ENCODE measurements at places on chromosomes 7 and 10.
A peak's percentile ranks its signal among the peaks of the same experiment; 100 is the strongest.

DNA sequence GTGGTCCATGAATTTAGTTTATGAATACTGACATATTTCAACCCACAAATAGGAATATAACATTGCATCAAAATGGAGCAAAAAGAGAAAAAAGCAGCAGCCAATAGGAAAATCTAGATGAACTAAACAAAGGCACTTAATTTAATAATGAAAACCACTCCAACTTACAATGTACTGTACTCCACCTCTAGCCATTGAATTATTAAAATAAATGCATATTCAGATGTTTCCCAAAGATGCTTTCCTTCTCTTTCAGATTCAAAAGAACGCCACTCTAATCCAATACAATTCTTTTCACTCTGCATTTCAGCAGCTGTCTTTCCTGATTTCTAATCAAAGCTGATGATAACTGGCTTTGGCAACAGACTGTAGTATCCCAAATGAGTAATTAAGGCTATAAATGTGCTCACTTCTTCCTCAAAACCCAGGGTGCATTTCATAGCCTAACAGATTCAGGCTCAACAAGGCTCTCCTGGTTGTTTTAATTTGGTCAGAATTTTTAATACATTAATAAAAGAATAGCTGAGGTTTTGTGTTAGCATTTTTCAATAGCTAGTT is 577.1 kb downstream of the PARD3 start:
- no peak for DNase-seq

- DNase-seq, result no peak
These were observed 6.5 kb upstream of the LEP start for GRCh38 chr7:128234476-128235026.

DNA sequence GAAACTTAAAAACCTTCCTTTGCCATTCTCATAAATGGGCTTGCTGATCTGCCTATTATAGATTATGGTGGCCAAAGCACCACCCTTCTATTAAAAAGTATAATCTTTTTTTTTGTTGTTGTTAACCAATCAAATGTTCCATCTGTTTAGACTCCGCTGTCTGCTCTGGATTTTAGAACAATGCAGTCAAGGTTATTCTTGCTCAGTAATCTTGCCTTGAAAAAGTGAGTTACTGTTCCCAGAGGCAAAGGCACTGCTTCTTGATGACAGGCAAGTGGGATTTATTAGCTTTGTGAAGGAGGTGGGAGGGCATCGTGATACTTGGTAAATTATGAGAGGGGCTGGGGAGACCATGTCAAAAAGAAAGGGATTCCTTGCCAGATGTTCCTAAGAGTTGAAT is 143.5 kb downstream of the KIAA1217 start:
- no peak for DNase-seq

DNA sequence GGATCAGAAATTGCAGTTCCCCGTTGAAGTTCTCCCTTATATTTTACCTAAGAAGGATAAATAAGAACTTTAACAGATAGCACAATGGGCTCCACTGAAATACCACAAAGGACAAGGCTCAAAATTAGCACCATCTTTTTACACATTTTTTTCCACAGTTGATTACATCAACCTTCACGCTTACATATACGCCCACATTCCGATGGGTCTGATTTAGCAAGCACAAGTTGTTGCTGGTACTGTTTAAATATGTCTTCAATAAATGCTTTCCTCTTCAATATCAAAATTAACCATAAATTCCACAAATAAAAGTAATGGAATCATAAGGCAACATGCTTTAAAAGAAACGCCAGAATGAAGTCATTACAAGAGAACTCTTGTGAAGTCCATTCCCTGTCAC is 79.5 kb downstream of the NEBL start:
- DNase-seq, result no peak

DNA sequence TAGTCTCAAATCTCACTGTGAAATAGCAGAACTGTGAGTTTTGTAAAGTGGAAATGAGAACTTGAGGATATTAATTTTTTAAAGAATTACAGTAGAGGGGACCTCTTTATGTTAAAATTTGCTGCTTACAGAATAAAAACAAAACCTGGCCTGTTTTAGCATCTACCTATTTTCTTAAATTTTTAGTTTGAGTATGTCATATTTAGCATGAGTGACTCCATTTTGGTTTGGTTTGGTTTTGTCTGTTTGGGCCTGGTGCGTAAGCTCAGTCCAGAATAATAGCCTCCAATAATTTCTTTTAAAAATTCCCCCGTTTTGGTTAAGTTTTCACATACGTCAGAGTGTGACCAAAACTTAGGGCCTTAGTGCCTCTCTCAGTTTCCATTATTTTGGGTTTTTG is 152.0 kb upstream of the ZNF92 start:
- DNase-seq, result no peak

DNA sequence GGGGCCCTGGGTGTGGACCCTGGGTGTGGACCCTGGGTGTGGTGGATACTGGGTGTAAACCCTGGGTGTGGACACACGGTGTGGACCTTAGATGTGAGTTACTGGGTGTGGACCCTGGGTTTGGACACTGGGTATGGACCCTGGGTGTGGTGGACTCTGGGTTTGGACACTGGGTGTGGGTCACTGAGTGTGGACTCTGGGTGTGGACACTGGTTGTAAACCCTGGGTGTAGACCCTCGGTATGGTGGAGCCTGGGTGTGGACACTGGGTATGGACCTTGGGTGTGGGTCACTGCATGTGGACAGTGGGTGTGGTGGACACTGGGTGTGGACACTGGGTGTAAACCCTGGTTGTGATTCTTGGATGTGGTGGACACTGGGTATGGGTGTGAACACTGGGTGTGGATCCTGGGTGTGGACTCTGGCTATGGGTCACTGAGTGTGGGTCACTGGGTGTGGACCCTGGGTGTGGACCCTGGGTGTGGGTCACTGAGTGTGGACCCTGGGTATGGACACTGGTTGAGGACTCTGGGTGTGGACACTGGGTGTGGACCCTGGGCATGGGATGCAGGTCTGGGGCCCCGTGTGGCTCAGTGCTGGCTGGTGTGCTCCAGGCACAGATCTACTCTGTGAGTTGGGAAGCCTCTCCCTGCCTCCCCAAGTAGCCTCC is 356.2 kb downstream of the GLRX3 start:
- DNase-seq, result no peak

DNA sequence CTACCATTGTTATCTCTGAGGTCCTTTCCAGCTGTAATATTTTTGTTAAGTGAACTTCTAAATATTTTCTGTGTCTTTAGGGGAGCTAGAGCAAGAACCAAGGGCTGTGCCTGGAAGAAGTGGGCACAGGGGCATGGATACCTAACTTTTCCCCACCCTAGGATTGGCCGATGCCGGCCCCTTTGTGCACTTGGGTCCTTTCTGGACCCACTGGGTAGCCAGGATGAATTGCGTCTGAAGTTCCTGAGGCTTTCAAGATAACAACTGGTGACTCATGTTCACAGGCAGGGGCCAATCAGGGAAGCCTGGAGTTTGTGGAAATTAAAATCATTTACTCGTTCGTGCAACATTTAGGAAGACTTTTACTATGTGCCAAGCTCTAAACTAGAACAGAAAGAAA is 758 bp downstream of the DPCD start:
- no peak for DNase-seq

- DNase-seq, result no peak
These were observed 3.3 kb upstream of the LRRC27 start for GRCh38 chr10:132328738-132329137.

- no peak for DNase-seq
These were observed 353.9 kb downstream of the HPSE2 start for GRCh38 chr10:98881789-98882188.

DNA sequence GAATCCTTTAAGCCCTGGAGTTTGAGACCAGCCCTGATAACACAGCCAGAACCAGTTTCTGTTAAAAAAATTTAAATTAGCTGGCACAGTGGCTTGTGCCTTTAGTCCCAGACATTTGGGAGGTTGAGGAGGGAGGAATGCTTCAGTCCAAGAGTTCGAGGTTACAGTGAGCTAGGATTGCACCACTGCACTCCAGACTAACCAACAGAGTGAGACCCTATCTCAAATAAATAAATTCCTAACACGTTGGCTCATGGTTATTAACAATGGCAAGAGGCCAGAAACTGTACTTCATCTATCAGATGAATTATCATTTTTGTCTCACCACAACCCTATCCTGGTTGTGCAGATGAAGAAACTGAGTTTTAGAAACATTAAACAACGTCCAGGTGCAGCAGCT is 2.1 kb upstream of the PPIA start:
- no peak for DNase-seq

GRCh38 chr7:13016592-13017332 is 329.3 kb downstream of the ARL4A start:
- DNase-seq, result no peak

- DNase-seq, result no peak
These were observed 1.0 kb upstream of the ZNF800 start for GRCh38 chr7:127393368-127394058.

GRCh38 chr10:75165684-75166622 is 44.6 kb upstream of the VDAC2 start:
- no peak for DNase-seq

DNA sequence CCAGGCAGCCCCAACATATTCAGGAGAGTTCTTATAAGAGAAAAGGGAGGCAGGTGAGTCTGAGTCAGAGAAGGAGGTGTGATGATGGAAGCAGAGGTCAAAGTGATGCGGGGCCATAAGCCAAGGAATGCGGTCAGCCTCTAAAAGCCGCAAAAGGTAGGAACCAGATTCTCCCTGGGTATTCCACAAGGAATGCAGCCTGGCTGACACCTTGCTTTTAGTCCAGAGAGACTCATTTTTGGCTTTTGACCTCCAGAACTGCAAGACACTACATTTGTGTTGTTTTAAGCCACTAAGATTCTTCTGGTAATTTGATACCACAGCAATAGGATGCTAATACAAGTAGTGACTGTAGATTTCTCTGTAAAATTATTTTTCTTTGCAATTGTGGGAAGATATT is 151.5 kb upstream of the EEPD1 start:
- no peak for DNase-seq

GRCh38 chr7:54712820-54713219 is 46.2 kb downstream of the SEC61G start:
- DNase-seq, result no peak

DNA sequence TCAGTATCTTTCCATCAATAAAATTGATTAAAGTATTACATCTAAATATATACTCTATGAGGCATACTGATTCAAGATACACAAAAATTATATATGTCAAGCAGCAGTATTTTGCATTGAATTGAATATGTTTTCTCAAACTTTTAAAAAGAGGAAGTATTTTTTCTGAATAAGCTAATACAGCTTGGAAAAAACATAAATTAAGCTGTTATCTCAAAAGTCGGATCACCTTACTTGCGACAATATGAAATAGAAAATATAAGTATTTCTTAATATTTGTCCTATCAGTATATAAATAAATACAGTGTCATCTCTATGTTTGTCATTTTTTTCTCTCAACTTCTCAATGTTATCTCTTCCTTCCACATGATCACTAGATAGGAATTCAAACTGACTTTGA is 139.3 kb downstream of the MBL2 start:
- no peak for DNase-seq

- DNase-seq, result no peak
These were observed 145.0 kb downstream of the CALCR start for GRCh38 chr7:93429563-93429962.

DNA sequence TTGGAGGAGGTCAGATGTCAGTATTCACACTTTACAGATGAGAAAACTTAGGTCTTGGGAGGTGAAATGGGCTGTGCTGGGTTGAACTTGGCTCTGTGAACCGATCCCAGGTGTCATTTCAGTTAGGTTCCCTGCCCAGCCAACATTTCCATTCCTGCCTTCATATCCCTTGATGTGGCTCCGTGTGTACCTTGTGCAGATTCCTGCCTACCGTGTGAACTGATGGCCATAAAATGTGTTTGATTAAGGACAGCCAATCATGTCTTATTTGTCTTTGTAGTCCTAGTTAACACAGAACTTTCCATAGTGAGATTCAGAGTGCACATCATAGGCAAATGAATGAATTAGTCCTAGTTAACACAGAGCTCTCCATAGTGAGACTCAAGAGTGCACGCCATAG is 101.0 kb upstream of the GATA3 start:
- DNase-seq, result no peak

GRCh38 chr7:13797545-13797944 is 191.9 kb downstream of the ETV1 start:
- DNase-seq, result no peak

- DNase-seq, result no peak
These were observed 102.6 kb upstream of the NRBF2 start for GRCh38 chr10:63030536-63030935.

GRCh38 chr7:46315891-46316290 is 394.8 kb upstream of the IGFBP3 start:
- no peak for DNase-seq

DNA sequence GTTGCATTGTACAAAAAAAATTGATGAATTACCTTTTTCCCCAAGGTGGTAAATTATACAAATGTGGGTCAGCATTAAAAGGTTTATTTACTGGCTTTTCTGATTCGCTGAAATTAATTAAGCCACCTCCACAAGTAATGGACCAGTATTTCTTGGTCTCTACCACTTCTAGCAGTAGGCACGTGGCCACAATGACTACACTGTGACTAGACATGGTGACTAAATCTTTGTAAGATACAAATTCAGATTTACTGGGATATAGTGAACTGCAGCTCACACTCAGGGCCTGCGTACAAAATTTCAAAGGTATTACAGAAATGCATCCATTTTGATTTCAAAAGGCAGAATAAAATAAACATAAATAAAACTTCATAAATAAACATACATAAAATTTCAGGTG is 10.9 kb downstream of the HPSE2 start:
- no peak for DNase-seq

GRCh38 chr10:99685597-99685967 is 26.3 kb downstream of the ENTPD7 start:
- no peak for DNase-seq

GRCh38 chr7:122550545-122550944 is 148.4 kb downstream of the RNF133 start:
- no peak for DNase-seq

- DNase-seq, result no peak
These were observed 36.0 kb upstream of the SEMA3E start for GRCh38 chr7:83684928-83685327.

DNA sequence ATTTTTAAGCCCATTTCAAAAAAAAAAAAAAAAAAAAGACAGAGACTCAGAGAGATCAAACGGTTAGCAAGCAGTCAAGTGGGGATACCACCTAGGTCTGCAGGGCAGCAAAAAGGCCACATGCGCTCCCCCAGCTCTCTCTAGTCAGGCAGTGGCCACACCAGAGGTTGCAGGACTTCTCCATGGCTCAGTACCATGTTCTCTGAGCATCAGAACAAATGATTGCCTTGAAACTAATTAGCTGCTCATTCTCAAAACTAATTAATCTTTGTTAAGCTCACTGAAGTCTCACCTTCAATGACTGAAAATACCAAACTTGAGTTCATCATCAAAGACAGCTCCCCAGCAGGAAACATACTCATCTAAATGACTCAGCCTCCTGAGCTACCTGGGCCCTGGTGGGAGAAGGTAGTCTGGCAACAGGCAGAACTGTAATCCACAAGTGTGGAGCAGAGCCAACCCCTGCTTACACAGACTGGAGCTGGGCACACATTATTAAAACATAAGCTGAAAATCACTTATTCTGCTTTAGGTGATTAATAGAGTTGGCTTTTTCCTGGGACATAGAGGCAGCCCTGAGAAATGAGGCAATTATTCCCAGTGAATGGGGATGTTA is 319.6 kb downstream of the GRID1 start:
- DNase-seq, result no peak

GRCh38 chr10:122657729-122658128 is 41.9 kb downstream of the C10orf120 start:
- DNase-seq, result no peak

GRCh38 chr10:96840841-96841518 is 8.9 kb downstream of the LCOR start:
- DNase-seq, result no peak

- peak; percentile 73 for DNase-seq
These were observed at the start of gene STEAP2 for GRCh38 chr7:90211391-90212148. Gene STEAP2 (plus strand): TSS chr7:90211740. CDS start chr7:90225083, 13,343 bp downstream.

Measured in AG04450 (cell line).